Activated CD4-positive, alpha-beta T cell treated with anti-CD3 and anti-CD28 coated beads for 24 hours (primary cell): ENCODE measurements at places on chromosomes 5 and 9.

GRCh38 chr9:121179930-121180681 is 21.6 kb downstream of the RAB14 start:
- DNase-seq = no peak

DNA sequence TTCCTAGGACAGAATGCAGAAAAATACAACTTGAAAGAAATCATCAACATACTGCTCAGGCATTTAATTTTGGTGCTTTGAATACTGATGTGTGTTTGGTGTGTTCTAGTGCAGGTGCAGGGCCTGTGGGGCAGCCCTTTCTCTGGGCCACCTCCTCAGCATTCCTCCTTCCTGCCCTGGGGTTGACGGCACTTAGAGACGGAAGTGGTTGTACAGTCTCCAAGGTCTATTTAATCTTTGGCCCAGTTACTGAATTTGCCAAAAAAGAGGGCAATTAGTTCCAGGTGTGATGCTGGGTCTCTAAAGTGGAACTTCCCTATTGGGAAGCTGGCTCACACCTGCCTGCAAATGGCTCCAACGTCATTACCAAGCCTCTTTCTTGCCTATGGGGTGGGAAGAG is 269.0 kb downstream of the SH3GL2 start:
- no peak for DNase-seq

GRCh38 chr5:172554562-172554961 is 86.5 kb upstream of the NEURL1B start:
- no peak for DNase-seq

DNA sequence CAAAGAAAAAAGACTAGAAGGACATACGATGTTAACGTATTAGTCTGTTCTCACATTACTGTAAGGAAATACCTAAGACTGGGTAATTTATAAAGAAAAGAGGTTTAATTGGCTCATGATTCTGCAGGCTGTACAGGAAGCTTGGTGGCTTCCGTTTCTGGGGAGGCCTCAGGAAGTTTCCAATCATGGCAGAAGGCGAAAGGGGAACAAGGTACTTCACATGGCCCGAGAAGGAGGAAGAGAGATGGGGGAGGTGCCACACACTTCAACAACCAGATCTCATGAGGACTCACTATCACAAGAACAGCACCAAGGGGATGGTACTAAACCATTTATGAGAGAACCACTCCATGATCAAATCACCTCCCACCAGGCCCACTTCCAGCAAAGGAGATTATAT is 110.1 kb downstream of the CARTPT start:
- DNase-seq = no peak

GRCh38 chr9:27442464-27442863 is 81.6 kb upstream of the IFNK start:
- no peak for DNase-seq

- no peak for DNase-seq
Measured at GRCh38 chr5:31850981-31851689, 212.2 kb downstream of the PDZD2 start.

- DNase-seq = no peak
Measured at GRCh38 chr5:96838201-96839070, 30.7 kb upstream of the ERAP1 start.

GRCh38 chr9:131122158-131122557 is 3.2 kb upstream of the NUP214 start:
- DNase-seq = no peak

DNA sequence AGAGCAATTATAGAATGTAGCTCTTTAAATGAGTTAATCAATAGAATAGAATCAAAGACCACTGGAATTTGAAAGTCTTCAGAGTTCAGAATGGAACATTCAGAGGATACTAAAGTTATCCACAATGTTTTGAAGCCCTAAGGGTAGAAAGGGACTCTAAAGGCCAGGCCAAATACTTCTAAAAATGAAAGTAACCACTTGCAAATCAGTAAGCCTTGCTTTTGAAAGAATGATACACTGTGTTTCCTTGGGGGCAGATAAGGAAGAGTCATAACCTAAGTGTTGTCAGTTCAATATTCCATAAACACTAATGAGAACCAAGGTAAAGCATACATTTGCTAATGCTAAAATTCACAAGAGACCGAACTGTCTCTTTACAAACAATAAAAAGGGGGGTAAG is 813.5 kb downstream of the PTPRD start:
- DNase-seq = no peak

- no peak for DNase-seq
Measured at GRCh38 chr9:124259158-124259808, 1.5 kb downstream of the NEK6 start.

- DNase-seq = no peak
Measured at GRCh38 chr9:111572950-111573604, 26.4 kb downstream of the PTGR1 start.

- DNase-seq = no peak
Measured at GRCh38 chr9:33498387-33498786, 24.7 kb upstream of the NOL6 start.

GRCh38 chr5:136062366-136063274 is 33.8 kb downstream of the TGFBI start:
- DNase-seq = no peak

DNA sequence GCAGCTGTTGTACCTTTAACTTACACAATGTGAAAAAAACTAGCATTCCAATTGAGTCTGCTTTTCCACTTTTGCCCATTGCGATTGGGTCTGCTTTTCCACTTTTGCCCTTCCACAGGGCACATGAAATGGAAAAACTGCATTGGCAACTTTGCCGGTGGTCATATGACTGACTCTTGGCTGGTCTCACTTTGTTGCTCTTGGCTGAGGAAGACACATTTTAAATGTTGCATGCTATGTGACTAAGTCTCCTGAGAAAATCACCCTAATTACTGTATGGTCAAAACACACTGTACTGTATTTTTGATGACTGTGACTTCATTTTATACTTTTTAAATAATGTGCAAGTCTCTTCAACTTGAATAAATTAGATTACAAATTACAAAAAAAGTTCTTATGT is 1.6 kb upstream of the OXCT1 start:
- DNase-seq = no peak

GRCh38 chr9:12503606-12504122 is 189.5 kb upstream of the TYRP1 start:
- DNase-seq = no peak

- no peak for DNase-seq
Measured at GRCh38 chr5:141780952-141781781, 97.0 kb downstream of the PCDH1 start.

GRCh38 chr9:107488375-107489143 is 1.0 kb downstream of the KLF4 start:
- no peak for DNase-seq

GRCh38 chr5:74469234-74469994 is 171.1 kb downstream of the ENC1 start:
- DNase-seq = no peak

GRCh38 chr5:142780871-142781270 is 10.7 kb downstream of the ARHGAP26 start:
- no peak for DNase-seq

- no peak for DNase-seq
Measured at GRCh38 chr5:149162401-149163084, 21.2 kb downstream of the ABLIM3 start.

DNA sequence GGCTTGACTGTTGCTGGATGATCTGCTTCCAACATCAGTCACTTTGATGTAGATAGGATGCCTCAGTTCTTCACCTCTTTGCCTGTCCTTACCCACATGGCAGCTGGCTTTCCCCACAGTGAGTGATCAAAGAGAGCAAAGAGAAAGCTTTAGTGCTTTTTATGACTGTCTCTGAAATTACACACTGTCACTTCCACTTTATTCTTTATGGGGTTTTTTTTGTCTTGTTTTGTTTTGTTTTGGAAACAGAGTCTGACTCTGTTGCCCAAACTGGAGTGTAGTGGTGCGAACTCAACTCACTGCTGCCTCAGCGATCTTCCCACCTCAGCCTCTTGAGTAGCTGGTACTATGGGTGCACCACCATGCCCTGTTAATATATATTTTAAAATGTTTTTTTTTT is 32.4 kb upstream of the C5orf24 start:
- DNase-seq = no peak

GRCh38 chr9:111411266-111411665 is 72.9 kb downstream of the ECPAS start:
- DNase-seq = no peak

DNA sequence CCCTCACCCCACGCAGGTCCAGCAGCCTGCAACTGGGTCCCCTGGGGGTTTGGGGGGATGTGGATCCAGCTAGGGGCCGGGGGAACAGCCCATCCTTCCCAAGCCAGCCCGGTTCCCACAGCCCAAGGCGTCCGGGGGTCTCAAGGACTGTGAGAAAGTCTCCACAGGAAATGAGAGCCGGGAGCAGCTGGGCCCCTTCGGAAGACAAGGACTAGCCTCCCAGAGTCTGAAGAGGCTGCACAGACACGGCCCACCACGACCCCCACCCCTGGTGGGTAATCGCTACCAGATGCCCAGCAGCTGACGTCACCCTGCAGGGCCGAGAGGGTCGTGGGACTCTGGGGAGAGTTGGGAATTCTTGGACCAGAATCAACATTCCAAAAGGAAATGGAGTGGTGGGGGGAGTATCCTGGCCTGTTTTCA is 10.5 kb downstream of the SH2D3C start:
- no peak for DNase-seq
